ENCODE measurements at places on chromosomes 11 and 22. TPM values are rescaled to one million over a fixed set of nuclear protein-coding genes. Genes with fewer than 3 reads are reported as not detected.

MAP6 gene
- 2.5 TPM for total RNA-seq

RNASEH2C gene
- 59.0 TPM for total RNA-seq

ENTHD1 gene
- under 0.01 TPM for total RNA-seq

C22orf15 gene
- 0.19 TPM for total RNA-seq

VPREB1 gene
- total RNA-seq, result not detected

SEPTIN5 gene
- 12.1 TPM for total RNA-seq

WT1 gene
- total RNA-seq, result 0.28 TPM

OR5T3 gene
- total RNA-seq, result not detected
